CD4-positive, alpha-beta memory T cell (primary cell): ENCODE measurements at places on chromosomes 6 and 20. TPM values are rescaled to one million over a fixed set of nuclear protein-coding genes. Genes with fewer than 3 reads are reported as not detected.

GRCh38 chr20:47781632-47782031, 3.6 kb downstream of the SULF2 start:
- DNase-seq, result no peak

DNA sequence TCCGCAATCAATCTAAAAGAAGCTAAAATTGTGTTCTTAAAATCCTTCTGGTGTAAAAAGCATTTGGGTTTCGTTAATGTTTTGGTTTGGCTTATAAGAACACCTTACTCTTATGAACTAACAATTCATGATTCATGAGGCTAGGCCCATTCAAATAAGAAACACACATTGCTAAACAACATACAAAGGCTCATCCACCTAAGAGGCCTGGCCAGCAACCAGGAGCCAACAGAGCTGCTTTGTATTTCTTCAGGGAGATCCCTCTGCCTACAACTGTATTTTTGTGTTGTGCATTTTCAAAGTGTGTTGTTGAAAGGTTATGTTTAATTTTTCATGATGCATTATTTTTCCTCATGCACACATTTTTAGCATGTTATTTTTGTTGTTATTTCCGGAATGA, 98.6 kb downstream of the PTPRK start:
- no peak for DNase-seq

Gene KLHDC3
- 66.6 TPM for total RNA-seq

DNA sequence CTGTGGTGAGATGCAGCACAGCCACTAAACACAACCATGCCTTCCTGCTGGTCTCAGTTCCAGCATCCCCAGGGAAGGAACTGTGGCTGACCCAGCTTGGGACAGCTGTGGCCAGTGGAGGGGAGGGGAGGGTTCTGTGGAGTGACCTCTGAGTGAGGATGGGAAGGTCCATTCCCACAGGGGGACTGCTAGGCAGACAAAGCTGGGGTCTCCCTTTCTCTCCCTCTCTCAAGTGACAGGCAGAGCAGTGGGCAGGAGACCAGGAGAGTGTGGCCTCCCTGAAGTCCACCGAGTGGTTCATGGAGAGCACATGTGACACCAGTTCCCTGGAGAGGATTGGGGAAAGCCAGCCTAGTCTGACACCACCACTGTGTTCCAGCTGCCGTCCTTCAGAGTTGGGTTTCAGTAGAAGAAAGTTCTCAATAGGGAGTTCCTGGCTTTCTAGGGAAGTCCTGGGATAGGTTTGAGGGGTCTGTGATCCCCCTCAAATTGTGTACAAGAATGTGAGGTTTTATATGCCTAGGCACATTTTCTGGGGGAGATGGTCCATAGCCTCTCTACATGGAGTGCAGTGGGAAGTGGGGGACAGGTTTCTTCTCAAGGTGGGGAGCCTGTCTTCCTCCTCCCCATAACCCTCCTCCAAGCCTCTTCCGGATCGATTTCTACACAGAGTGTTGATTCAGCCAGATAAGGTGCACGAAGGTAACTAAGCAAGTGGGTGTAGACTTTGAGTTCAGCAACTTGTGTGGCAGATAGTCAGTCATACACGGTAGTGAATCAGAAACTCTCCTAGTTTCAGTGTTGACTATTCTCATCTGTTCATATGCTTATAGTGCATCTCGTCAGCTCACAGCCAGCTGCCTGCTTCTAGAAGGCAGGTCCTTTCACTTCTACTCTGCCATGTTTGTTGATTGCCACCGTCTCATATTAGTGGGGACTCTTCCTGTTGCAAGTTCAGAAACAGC, 18.9 kb downstream of the MANBAL start:
- DNase-seq, result no peak

Gene CCN6
- not detected for total RNA-seq

GRCh38 chr6:130776287-130776925, 50.8 kb upstream of the SMLR1 start:
- no peak for DNase-seq

- DNase-seq, result no peak
These were observed 671.2 kb upstream of the PTCHD4 start for GRCh38 chr6:48782225-48782624.

Gene PDE10A
- not detected for total RNA-seq

Gene CNKSR3
- total RNA-seq, result not detected

Gene RIMS4
- not detected for total RNA-seq

- DNase-seq, result no peak
These were observed 45.4 kb upstream of the MOCS1 start for GRCh38 chr6:39979461-39980328.

DNA sequence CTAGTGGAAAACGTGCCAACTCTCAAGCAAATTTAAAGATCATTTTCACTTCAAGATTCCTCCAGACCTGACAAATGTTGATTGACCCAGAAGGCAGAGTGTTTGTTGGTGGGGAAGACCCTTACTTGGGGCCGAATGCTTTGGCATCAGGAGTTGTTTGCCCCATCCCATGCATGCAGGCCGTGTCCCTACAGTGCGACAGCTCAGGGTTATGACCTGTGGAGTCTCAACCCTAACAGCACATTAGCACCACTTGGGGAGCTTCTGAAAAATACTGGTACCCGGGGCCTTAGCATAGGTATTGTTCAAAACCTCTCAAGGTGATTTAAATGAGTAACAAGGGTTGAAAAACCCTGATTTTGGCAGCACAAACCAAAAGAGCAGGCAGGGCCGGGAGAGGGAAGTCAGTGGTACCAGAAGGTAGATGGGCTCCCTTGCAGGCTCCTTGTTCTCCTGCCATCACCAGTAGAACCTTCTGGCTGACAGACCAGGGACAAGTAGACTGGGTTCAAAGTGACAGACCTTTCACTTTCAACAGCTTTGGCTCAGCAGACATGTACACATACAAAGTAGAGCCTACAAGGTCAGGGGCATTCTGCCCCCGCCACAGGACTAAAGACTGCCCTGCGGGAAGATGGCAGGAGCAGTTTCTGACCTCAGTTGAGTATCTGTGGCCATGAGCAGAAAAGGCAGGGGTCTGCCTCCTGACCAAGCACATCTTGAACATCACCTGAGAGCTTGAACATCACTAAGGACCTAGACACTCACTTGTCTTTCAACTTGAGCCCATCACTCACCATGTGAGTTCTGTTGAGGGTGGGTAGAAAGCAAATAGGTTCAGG, 39.6 kb downstream of the PLCG1 start:
- no peak for DNase-seq

- DNase-seq, result no peak
These were observed 76.6 kb upstream of the SCAF8 start for GRCh38 chr6:154656660-154657059.
